ENCODE measurements at places on chromosomes 2 and 18.

- no peak for DNase-seq
Measured at GRCh38 chr2:174827371-174828369, 63.4 kb upstream of the CHRNA1 start.

GRCh38 chr2:76197842-76198448, 487.2 kb upstream of the GCFC2 start:
- DNase-seq = peak; percentile 4

DNA sequence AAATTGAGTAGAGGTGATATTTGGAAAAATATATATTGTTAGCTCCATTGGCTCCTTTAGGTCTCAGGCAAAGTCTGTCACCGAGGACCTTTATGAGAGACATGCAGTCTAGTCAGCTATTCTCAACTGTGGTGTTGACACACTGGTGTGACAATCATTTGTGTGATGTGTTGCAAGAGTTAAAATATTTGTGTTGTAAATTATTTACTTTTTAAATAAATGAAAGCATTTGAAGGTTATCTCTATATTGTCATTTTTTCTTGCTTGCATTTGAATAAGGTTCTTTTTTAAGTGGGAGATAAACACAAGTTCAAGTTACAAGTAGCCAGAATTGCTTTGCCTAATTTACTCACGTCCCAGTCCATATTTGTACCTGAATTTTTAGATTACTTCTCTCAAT, 4.3 kb downstream of the REL start:
- DNase-seq = no peak

GRCh38 chr2:24893934-24894333, 26.1 kb downstream of the ADCY3 start:
- no peak for DNase-seq

DNA sequence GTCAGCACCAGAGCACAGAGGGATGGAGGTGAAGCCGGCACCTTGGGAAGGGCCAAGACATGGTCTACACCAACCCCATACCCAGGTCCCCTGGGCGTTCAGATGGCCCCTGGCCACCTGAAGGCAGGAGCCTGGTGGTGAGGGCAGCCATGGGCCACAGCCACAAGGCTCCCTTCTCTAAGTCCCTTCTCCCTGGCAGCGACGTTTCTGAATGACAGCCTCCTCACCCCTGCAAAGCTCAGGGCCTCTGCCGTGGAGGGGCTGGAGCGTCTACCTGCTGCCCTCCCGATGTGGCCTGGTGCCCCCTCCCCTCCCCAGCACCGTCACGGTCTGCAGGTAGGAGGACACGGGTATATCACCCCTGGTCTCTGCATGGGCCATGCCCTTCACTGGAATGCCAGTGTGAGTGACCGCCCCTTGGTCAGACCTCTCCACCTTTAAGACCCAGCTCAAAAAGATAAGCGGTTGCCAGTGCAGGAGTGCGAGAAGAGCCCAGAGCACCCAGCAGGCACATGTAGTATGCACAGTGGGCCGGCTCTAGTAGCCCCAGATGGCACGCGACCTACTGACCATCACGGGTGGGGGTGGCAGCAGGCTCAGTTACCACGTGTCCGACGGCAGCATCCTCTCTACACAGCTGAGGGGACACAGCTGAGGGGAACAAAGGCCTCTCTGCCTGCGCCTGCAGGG, 46.6 kb downstream of the HS6ST1 start:
- no peak for DNase-seq

DNA sequence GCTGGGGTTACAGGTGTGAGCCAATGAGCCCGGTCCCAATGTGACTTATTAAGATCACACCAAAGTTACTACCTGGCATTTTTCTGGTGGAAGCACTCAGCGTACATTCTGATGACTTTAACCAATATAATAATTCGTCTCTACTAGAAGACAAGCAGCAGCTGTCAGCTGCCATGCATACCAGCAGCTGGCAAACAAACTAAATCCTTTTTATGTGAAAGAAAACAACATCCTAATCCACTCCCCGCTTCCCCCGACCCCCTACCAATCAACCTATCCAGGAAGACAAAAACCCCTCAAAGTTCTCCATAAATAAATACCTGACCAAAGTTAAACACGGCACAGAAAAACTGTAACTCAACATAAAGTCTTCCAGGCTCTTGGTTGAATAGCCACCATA, 42.1 kb downstream of the GPR155 start:
- DNase-seq = no peak

- no peak for DNase-seq
Measured at GRCh38 chr2:241649404-241649803, 11.9 kb downstream of the ATG4B start.

DNA sequence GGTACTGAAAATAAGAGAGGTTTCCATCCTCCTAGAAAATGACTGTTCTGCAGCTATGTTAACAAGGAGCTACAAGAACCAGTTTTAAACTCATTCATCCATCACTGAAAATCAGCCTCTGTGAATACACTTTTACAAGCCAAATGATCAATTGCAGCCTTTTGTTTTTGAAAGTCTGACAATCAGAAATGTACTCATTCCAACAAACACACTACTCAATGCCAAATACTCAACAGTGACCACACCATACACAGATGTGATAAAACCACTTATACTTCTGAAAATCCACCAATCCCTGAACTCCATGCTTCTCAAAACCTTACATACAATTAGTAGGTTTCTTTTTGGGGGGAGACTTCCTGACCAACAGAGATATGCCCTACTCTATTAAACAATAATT, 663.9 kb upstream of the CHAC2 start:
- no peak for DNase-seq

GRCh38 chr2:120762341-120763061, 26.8 kb downstream of the GLI2 start:
- no peak for DNase-seq

GRCh38 chr2:227610123-227610522, 4.5 kb downstream of the SCYGR3 start:
- no peak for DNase-seq

- DNase-seq = no peak
Measured at GRCh38 chr18:26685438-26686157, 137.2 kb upstream of the KCTD1 start.

GRCh38 chr2:128344101-128344500, 25.4 kb upstream of the HS6ST1 start:
- no peak for DNase-seq

- DNase-seq = no peak
Measured at GRCh38 chr2:117801826-117802225, 12.7 kb upstream of the DDX18 start.

DNA sequence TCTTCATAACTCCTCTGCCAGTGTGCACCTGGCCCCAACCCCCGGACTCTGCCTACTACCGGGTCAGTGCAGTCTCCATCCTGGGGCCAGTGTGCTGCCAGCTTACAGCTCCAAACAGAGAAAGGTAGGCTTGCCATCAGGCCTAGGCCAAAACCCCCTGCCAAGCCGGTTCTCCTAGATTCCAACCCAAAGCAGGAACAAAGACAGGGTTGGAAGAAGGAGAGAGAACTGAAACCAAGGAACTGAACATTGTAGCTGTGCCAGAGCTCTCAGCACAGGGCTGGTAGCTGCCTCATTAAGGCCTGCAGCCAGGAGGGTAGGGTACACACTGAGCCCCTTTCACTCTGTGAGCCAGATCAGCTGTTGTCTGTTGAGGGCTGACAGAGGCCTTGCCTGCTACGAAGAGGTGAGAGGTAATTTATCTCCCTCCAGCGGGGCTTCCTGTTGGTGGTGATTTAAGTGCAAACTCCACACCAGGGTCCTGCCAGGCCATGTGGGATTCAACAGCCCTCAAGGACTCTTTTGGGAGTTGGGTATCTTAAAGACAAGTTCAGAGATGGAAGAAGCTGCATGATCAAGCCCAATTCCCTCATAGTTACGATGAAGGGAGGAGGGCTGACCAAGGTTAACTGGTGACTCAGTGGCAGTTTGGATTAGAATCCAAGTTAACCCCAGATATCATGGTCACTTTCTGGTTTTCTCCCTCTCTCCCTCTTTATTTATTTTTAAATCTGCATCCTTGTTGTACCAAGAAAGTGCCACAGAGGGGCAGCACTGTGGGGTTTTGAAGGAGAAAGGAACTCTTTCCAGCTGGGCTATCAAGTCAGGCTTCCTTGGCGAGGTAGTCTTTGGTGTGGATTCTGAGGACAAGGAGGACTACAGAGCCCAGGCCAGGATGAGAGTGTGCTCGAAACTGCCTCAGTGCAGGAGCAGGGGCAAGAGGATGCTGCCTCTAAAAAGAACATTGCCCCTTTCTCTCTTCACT, 48.1 kb downstream of the CYRIA start:
- DNase-seq = no peak

DNA sequence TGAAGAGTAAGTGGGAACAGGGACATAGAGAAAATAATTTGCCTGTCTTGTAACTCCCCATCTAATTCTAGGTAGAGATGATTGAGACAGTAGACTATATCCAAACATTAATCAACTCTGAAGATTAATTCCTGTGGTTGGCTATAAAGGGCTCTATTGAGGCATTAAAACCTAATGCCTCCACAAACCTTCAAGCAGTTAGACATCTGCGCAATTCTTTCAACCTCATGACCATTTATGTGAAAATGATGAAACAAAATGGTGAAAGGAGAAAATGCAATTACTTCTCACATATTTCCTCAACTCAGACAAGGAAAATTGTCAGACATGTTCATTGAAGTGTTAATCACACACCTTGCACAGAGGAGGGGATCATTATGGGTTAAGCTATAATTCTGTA, 164.5 kb upstream of the MYT1L start:
- DNase-seq = no peak

GRCh38 chr18:2994603-2995432, 18.1 kb downstream of the LPIN2 start:
- peak; percentile 71 for DNase-seq

- peak; percentile 76 for DNase-seq
Measured at GRCh38 chr2:225041207-225041850, 939 bp downstream of the DOCK10 start.

- peak; percentile 81 for DNase-seq
Measured at GRCh38 chr2:233075966-233076339, 15.8 kb downstream of the INPP5D start.

DNA sequence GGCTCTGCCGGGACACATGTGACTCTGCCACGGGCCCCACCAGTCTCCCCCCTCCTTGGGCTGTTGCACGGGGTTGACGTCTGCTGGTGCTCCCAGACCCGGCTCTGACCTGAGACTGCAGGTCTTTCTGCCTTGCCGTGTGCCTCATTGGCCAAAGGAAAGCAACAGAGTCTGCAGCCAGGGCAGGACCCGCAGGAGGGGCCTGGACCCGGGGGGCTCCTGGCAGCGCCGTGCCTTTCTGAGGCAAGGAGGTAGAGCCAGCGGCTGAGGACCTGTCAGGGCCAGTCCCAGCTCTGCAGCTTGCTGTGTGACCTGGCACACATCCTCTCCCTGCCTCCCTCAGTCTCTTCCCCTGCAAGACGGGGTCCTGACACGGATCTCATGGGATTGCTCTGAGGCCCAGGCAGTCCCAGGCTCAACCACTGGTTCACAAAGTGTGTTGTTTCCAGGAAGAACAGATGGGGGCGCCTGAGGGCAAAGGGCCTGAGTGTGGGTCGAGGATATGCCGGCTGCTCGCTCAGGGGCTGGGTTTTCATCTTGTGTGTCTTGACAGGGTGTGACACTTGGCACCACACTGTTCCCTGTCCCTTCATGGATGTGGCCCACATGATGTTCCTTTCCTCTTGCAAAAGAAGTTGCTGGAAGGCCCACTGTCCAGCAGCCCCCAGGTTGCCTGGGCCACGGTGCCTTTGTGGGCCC, 9.0 kb downstream of the CAPN10 start:
- DNase-seq = no peak

- no peak for DNase-seq
Measured at GRCh38 chr2:213067888-213068287, 83.5 kb downstream of the IKZF2 start.

DNA sequence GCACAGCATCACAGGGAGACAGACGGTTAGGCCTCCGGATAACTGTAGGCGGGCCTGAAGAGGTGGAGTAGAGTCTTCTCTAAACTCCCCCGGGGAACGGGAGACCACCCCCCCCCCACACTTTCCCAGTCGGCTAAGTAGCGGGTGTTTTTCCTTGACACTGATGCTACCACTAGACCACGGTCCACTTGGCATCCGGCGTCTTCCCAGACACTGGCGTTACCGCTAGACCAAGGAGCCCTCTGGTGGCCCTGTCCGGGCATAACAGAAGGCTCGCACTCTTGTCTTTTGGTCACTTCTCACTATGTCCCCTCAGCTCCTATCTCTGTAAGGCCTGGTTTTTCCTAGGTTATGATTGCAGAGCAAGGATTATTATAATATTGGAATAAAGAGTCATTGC, 25.7 kb upstream of the NCL start:
- no peak for DNase-seq

- no peak for DNase-seq
Measured at GRCh38 chr2:174059884-174060244, 94.7 kb upstream of the SP3 start.

- peak; percentile 38 for DNase-seq
Measured at GRCh38 chr18:76495006-76495370, at the start of gene ZNF516. TSS of gene ZNF516 (minus strand) at chr18:76495242. CDS start at chr18:76443054, 52,188 bp downstream.

GRCh38 chr2:64457524-64457923, 3.6 kb downstream of the LGALSL start:
- DNase-seq = no peak

DNA sequence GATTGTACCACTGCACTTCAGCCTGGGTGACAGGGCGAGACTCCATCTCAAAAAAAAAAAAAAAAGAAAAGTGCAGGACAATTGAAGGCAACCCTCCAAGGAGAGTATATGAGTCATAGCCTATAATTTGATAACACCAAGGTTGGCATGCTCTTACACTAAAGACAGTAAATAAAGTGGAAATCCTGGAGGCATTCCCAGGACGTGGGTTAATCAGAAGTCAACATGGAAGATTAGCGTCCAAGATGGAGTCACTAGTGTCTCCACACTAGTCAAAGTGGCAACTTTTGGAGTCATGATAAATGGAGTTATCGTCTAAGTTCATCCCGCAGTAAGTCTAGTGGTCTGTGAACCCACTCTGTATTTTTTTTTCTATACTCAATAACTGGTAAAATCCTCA, 21.2 kb upstream of the UGGT1 start:
- DNase-seq = no peak

DNA sequence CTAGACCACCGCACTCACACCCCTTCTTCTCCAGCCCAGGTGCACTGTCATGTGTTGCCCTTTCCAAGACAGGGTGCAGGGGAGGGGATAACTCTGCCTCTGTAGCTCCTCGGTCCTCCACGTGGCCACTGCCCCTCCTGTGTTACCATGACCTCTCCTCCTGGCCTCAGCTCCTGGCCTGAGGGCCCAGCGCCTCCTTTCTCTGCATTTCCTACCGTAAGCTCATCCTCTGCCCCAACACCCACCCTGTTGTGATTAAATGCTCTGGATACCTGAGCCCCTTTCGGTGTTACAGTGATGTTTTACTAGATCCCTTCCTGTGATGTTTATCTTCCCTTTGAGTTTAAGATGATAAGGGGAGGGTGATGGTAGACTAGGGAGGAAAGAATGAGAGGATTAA, 242.3 kb downstream of the PTPRM start:
- no peak for DNase-seq

- no peak for DNase-seq
Measured at GRCh38 chr2:20104900-20105545, 53.6 kb upstream of the LAPTM4A start.

DNA sequence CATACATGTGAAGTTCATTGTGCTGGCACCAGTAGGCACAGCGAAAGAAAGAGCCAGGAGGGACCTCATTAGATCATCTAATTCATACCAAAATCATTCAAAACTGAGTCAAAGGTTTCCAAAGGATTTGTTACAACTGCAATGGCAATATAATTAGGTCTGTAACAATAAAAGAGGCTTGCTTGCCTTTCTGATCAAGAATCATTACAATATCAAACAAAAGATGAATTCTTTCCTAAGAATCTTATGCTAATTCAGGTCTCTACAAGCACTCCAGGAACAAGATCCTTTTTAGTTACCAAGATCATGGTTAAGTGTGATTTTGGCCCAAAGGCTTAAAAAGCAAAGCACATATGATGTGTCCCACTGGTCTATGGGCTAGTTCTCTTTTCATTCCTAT, 41.9 kb upstream of the ITPRID2 start:
- no peak for DNase-seq
